ENCODE measurements at places on chromosomes 2 and 18. TPM values are rescaled to one million over a fixed set of nuclear protein-coding genes. Genes with fewer than 3 reads are reported as not detected.

SCN2A gene
- total RNA-seq, result 0.58 TPM

NEU2 gene
- total RNA-seq, result not detected

ALK gene
- total RNA-seq, result not detected

NPAS2 gene
- 11.4 TPM for total RNA-seq

PFN4 gene
- 1.5 TPM for total RNA-seq

Data from upper lobe of right lung (tissue), 1 donor.